SW 1271 (cell line): ENCODE measurements at places on chromosomes 3 and 15.

- no peak for DNase-seq
Observed at GRCh38 chr3:14522129-14522691, 17.9 kb downstream of the GRIP2 start.

DNA sequence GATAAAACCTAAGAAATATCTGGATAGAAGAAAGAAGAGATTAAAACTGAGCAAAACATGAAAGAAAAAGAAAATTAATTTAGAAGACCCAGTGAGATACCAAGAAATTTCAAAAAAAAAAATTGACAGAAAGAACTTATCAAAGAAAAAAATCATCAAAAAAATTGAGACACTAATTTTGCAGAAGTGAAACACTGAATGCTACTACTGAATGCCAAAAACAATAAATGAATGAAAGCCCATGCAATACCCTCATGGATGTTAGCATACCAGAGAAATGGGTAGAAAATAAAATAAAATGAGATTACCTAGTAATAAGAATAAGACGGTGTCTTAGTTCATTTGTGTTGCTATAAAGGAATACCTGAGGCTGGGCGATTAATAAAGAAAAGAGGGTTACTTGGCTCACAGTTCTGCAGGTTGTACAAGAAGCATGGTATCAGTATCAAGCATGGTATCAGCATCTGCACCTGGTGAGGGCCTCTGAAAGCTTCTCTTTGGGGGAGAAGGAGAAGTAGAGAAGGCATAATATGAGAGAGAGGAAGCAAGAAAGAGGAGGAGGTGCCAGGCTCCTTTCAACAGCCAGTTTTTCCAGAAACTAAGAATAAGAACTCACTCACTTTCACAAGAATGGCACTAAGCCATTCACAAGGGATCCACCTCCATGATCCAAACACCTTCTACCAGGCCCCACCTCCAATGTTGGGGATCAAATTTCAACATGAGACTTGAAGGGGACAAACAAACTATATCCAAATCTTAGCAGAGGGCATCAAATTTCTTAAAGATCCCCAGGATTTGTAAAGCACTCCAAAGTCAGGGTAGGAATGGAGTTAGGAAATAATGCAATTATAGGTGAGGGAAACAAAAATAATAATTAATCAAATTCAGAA lies 73.2 kb downstream of the BTLA start:
- no peak for DNase-seq

DNA sequence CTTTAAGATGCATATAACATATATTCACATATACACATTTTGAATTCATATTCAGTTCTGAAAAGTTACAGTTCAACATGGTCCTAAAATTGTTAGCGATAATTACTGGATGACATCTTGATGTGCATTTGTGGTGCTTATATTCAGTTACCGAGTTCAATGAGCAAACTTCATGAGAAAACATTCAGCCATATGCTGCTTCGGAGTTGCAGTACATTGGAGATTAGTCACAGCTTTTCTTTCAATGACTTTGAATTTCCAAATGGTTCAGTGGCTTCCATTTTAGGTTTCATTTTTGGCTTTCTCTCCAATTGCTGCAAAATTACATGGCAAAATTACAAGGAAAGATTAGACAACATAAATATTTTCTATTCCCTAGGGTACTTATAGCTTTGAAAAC lies 198.3 kb upstream of the CNTN3 start:
- DNase-seq, result no peak

GRCh38 chr15:97045666-97046421 lies 715.3 kb downstream of the NR2F2 start:
- DNase-seq, result no peak

GRCh38 chr3:24129549-24129948 lies 184.5 kb downstream of the NR1D2 start:
- no peak for DNase-seq

DNA sequence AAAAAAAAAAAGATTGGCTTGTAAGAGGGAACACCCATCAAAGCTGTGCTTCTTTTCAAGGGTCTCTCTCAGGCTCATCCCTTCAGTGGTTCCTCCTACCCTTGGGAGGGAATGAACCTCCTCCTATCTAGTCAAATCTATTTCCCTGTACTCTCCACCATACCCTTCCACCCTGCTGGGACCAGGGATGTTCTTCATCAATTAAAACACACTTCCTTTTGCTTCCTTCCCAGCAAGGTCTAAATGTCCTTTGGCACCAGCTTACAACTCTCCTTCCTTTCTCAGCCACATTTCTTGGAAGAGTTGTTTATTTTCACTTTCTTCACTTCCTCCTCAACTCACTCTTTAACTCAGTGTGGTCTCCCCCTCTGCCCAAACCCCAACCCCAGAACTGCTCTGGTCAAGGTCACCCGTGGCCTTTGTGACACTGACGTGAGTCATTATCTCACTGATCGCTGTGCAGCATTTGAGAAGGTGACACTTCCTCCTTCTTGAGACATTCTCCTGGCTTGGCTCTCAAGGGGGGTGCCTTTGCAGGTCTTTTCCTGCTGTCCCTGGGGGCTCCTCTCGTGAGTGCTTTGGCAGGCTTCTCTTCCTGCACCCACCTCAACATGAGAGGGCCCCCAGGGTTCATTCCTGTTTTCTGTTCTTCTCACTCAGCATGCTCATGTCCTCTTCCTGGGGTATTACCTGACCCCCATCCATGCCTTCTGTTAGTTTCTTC lies 210.5 kb upstream of the TLE3 start:
- DNase-seq, result no peak

DNA sequence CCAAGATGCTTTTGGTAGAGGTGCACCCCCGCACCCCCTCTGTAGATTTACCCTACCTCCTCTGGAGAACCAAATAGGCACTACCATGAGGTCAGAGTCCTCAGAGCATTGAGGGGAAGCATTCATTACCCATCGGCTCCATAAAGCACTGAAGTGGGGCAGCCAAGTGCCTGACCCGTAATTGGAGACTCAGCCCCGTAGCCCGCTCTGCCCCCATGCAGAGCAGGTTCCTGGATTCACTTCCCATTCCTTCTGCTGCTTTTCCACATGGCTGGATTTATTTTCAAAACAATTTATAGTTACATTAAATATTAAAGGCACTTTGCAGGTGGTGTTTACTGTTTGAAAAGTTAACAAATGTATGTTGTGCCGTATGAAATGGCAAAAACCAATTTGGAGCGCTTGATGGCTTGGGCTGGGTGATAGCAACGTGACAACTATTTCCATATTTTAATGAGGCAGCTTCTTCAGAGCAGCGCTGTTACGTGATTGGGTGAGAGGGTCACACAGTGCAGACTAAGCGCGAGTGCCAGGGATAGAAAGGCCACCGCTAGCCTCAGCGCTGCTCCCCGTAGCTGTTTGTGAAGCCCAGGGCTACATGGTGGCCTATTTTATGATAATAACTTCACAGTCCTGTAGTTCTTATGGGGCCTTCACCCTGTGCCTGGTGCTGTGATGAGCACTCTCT lies 373.8 kb upstream of the PROK2 start:
- no peak for DNase-seq

GRCh38 chr3:123552095-123552714 lies 32.6 kb downstream of the HACD2 start:
- no peak for DNase-seq

DNA sequence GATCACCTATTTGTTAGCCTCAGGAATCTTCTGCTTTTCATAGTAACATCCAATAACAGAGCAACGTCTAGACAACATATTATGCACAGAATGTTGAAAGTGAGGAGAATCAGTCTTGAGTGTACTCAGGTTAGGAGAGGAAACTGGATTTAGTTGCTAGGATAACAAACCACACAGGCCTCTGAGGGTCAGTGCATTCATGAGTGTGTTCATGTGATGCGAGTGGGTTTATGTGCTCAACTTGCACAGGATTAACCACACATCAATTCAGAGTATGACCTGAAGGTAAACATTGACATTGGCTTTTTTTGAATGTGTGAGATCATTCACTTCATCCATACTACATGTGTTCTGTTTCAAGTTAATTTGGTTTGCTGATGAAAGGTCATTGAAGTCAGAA lies 287.6 kb downstream of the DIPK2A start:
- DNase-seq, result no peak

GRCh38 chr3:37922721-37923568 lies 61.3 kb downstream of the CTDSPL start:
- no peak for DNase-seq

DNA sequence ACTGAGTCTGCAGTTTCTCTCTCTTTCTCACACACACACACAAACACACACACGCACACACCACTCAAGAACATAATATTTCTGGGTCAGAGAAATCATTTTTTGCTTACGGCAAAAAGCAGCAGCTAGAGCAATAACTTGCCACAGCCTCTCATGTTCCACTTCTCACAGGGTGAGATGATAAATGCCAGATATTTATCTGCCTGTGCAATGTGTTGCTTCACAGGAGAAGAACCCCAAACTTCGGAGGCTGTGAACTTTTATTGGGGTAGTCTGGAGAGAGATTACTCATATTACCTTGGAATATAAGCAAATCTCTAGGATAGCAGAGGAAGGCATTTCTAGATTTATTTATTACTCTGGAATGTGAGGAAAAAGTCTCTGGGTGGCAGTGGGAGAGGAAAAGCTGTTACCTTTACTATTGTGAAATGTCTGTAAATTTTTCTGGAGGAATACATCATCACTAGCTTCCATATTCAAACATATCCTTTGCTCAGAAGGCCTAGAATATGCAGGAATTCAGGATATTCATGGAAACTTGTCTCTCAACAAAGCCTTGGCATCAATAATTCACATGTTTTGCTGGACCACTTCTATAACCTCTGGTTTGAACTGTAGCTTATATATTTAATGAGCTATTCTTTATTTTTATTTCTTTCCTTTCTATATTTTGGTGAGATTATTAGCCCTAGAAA lies 369.2 kb downstream of the NSUN3 start:
- no peak for DNase-seq

- DNase-seq, result no peak
Observed at GRCh38 chr3:189297932-189298331, 126.2 kb downstream of the TPRG1 start.

GRCh38 chr15:52257734-52258062 lies 37.9 kb downstream of the MYO5C start:
- DNase-seq, result no peak

DNA sequence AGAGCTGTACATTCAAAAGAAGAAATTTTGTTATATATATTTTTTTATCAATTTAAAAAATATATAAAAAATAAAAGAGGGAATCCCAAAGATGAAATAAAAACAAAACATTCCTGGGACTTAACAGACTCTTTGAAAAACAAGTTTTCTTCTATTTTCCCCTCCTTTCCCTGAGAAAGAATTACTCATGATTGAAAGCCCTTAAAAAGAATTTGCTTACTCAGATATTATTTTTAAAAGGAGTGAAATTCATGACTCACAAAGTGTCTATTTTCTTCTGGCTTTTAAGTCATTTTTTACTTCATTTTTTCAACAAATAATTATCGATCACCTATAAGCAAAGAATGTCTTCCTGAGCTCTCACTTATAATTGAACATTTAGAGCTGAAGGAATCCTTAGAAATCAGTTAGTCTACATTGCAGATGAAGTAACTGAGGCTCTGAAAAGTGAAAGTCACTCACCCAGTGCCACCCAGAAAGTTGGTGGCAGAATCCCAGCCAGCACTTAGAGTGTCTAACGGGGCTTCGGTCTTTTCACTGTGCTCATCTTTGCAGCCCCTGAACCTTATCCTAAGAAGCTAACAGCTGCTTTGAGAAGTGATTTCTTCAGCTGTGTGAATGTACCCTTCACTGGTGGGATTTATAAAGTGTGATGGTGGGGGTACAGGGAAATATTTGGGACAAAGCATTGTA lies 42.5 kb upstream of the NUDT16 start:
- no peak for DNase-seq

- no peak for DNase-seq
Observed at GRCh38 chr3:9837701-9838582, 5.9 kb downstream of the RPUSD3 start.

GRCh38 chr3:79383402-79384012 lies 384.3 kb downstream of the ROBO1 start:
- DNase-seq, result no peak

- no peak for DNase-seq
Observed at GRCh38 chr15:63519548-63520178, 15.3 kb downstream of the USP3 start.

DNA sequence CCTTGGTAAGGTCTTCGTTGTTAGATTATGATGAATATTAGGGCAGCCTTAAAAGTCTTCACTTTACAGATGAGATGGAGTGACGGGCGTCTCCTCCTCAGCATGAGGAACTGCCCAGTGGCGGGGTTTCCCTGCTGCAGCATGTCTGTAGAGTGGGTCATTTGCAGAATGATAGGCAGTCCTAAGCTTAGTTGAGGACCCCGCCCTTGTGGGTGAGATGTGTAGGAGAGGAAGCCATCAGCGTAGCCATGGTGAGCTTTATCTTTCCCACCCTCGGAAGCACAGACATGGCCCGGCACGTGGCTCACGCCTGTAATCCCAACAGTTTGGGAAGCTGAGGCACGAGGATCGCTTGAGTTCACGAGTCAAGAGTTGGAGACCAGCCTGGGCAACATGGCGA lies 877 bp downstream of the NIT2 start:
- no peak for DNase-seq

DNA sequence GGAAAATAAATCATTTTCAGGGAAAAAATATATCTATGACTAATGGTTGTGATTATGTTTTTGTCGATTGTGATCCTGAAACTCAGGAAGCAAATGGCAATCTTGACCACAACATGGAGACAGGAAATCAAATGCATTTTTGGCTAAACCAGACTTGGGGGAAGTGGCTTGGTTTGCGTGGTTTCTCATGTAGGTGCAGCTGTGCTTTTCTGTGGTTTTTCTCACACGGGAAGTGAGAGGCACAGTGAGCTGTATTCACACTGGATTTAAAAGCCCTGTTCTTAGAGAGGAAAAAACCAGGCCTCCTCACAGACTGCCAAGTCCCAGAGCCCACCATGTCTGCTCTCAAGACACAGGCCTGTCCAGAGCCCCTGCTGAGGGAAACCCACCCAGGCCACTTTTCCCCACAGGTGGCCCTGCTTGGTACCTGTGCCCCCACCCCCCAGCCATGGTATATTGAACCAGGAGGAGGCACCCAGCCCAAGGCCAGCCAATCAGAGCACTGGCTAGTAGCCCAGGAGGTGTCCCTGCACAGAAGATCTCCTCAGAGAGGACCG lies 46.1 kb downstream of the BTD start:
- DNase-seq, result peak; percentile 81

GRCh38 chr3:142394921-142395622 lies 52.8 kb downstream of the XRN1 start:
- DNase-seq, result no peak

DNA sequence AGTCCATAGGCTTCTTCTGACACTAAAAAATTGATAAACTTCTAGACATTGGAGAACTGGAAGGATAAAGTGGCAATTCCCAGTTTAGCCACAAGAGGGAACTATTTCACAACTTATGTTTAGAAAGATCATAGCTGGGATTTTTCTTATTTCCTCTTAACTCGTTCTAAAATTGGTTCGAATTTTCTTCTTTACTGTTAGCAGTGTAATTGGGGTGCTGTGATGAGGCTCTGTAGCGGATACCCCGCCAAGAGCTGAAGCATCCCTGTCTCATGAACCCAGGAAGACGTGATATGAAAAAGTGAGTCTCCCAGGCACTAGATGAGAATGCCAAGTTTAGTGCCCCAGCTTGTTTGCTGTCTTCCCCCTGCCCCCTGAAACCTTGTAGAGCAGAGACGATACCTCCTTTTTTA lies 85.1 kb downstream of the PDCD6IP start:
- DNase-seq, result no peak

GRCh38 chr15:62607114-62607462 lies 435.5 kb upstream of the TPM1 start:
- no peak for DNase-seq
